ENCODE measurements at places on chromosomes 1 and 21.

- DNase-seq: no peak
Observed at GRCh38 chr21:43691086-43691795, 27.7 kb upstream of the PDXK start.

DNA sequence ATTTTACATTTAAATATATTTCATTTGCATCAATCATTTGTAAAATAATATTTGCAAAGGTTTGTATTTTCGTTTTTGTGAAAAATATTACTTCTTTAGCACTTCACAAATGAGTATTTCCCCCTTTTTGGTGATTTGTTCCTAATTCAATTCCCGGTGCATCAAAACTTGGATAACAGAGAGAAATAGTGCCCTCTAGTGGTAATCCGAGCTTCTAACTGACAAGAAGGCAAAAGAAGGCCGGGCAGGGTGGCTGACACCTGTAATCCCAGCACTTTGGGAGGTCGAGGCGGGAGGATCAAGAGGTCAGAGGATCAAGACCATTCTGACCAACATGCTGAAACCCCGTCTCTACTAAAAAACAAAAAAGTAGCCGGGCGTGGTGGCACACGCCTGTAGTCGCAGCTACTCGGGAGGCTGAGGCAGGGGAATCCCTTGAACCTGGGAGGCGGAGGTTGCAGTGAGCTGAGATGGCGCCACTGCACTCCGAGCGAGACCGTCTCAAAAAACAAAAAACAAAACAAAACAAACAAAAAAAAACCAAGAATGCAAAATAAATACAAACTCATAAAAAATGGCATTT, 137.7 kb downstream of the COL11A1 start:
- peak; percentile 37 for DNase-seq

DNA sequence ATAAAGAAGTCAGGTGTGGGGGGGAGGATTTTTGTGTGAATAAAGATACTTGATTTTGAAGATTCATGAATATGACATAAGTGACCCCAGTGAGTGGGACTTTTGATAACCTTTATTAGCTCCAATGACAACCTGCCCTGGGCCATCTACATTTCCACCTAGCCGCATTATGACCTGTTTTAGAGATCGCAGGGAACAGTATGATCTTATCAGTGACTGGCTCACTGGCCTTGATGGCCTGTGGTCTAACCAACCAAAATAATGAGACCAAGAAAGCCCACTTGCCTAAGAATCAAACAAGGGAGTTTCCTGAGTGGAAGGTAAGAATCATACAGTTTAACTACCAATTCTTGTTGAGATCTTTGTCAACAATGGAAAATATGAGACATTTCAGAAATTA, 1.8 kb downstream of the ELAPOR1 start:
- DNase-seq: no peak

DNA sequence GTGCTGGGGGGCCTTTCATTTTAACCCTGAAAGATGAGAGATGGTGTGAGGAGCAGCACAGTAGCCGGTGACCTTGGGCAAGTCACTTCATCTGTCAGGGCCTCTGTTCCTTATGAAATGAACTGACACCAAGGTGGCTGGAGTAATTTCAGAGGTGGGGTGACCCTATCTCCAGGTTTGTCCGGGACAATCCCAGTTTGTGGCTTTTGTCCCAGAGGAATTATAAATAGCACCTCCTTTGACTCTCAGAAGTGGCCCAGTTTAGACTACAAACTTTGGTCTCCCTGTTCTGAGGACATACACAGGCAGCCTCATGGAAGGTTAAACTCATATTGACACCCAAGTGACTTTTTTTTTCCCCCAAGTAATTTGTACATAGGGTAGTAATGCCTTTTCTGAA, 14.6 kb downstream of the ACTN2 start:
- no peak for DNase-seq

- DNase-seq: no peak
Observed at GRCh38 chr1:246420300-246420699, 86.8 kb downstream of the SMYD3 start.

GRCh38 chr1:93447481-93448291, at the start of gene FNBP1L:
Gene FNBP1L (plus strand): TSS chr1:93448118. CDS start chr1:93448282, 164 bp downstream.
- DNase-seq: no peak

- no peak for DNase-seq
Observed at GRCh38 chr1:201686714-201687455, 142.1 kb upstream of the IPO9 start.

- no peak for DNase-seq
Observed at GRCh38 chr1:36900128-36900527, 134.2 kb downstream of the GRIK3 start.

- no peak for DNase-seq
Observed at GRCh38 chr21:38830671-38831525, 25.2 kb downstream of the ETS2 start.

- no peak for DNase-seq
Observed at GRCh38 chr21:37337831-37338230, 28.7 kb upstream of the DYRK1A start.
